ENCODE measurements at places on chromosomes 12 and 14.

GRCh38 chr12:65885312-65885711 lies 61.0 kb downstream of the HMGA2 start:
- no peak for DNase-seq

- DNase-seq, result no peak
Observed at GRCh38 chr14:22865424-22866405, 5.8 kb upstream of the LRP10 start.

- DNase-seq, result no peak
Observed at GRCh38 chr14:20745571-20746358, at the start of gene EDDM3A. Gene EDDM3A (plus strand): TSS chr14:20745887. CDS start chr14:20747581, 1,694 bp downstream.

DNA sequence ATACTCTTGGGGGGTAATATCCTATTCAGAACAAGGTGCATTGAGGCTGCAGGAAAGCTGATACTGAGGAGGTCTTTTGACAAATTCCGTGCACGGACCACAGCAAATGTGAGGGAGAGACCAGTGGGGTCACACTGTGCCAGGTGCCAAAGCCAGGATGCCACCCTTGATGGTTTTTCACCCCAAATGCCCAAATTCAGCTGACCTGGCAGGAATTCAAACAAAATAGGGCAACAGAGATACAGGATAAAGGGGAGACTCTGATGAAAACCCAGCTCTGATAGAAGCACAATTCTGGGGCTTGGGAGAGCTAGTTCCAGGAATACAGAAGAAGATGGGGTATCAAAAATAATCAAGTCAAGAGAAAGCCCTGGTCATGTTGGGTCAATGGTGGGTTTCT lies 55.3 kb downstream of the SLC8A3 start:
- DNase-seq, result no peak

DNA sequence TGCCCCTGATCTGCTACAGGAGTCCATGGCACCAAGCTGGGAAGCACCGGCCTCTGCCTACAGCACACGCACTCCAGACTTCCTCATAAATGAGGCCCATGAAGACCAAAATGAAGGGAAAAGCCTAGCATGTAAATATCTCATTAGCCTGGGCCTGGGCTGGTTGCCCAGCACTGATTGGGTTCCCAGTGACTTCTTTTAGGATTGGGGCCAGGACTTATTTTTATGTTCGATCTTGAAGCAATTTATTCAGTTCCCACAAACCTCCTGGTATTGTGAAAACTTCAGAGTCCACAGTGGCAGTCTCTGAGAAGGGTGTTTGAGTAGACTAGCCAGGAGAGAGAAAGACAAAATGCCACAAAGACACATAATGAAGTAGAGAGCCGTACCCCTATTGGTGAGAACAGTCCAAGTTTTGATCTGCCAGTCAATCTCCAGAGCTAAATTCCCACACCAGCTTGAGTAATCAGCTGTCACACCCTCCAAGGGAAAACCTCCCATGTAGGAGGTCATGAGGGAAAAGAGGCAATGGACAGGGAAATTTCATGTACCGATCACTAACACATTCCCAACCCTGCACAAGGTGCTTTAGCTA lies 78.2 kb downstream of the PHLDA1 start:
- no peak for DNase-seq

DNA sequence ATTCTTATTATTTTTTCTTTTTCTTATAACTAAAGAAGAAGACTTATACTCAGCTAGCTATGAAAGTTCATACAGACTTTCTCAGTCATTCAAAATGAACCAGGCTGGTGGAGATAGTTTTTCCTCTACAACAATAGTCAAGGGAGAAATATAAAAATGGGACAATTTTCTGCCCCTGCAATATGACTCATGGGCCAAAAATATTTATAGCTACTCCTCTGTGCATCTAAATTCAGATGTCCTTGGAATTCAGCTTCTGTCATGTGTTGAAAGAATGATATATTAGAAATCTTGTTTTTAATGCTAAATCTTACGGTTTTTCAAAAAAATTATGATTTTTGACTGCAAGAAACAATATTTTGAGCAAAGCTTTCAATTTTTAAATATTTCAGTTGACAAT lies 237.2 kb upstream of the SYT10 start:
- DNase-seq, result no peak

- no peak for DNase-seq
Observed at GRCh38 chr12:44235674-44236073, 399.8 kb downstream of the TMEM117 start.

DNA sequence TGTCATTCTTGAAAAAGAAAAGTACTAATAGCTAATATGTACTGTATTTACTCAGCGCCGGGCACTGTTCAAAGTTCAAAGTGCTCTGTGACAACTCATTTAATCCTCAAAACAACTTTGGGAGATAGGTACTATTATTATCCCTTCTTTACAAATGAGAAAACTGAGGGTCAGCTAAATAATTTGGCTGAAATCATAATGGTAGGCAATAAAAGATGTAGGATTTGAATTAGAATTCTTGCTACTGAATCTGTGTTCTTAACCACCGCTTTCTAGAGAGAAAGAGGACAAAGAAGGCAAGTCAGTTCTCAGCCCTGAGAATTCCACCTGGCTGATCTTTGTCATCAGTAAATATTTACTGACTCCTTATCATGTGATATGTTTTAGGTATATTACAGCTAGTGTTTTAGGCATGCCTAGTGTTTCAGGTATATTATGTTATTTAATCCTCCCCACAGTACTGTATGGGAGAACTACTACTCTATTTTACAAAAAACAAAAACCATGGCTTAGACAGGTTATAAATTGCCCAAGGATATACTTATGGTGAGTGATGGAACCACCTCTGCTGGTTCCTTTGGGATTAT lies 205.7 kb upstream of the GZMB start:
- no peak for DNase-seq

DNA sequence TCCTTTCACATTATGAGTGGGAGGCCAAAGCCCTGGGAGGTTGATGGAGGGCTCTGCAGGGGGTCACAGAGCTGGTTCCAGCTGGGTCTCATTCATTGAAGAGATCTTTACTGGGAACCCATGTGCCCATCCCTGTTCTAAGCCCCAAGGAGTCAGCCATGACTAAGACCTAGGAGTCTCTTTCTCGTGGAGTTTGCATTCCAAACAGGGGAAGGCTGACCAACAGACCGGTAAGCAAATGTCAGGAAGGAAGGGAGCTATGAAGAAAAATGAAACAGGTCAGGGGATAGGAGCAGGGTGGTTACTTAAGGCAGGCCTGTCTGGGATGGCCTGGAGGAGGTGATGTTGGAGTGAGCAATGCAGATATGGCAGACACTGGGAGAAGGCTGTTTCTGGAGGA lies 31.5 kb downstream of the SYNDIG1L start:
- no peak for DNase-seq

GRCh38 chr12:69642531-69642930 lies 31.8 kb upstream of the LRRC10 start:
- DNase-seq, result no peak

DNA sequence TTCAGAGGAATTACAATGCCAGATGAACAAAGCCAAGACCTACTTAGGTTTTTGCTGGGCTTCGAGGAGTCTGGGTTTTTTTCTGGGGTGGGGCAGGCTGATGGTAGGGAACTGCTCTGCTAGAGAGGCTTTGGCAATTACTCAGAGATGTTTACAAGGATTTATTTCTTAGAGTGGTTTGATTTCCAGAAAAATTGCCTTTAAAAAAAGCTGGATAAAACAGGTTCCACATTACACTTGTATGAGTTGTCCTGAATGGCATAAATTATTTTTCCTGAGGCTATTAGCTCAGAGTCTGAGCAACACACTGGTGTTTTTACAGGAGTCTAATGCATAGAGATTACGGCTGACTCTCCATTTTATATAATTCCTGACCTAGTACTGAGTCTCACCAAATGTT lies 118.5 kb upstream of the FRMD6 start:
- no peak for DNase-seq

DNA sequence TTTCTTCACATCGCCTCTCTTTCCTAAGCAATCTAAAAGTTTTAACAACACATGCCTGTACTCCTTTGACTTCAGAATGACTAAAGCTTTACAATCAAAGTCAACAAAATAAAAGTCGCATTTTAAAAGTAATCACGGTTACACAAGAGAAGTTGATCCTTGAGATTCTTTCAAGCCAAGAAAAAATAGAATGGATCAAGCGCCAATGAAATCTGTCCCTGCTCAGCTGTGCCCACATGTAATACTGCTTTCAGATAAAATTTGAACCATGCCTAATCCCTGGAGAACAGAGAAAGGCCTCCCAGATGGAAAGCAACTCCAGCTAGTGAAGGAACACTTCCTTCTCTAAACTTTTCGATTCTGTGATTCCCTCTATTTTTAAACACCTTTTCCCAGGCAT lies 113.1 kb downstream of the FBXL14 start:
- no peak for DNase-seq

DNA sequence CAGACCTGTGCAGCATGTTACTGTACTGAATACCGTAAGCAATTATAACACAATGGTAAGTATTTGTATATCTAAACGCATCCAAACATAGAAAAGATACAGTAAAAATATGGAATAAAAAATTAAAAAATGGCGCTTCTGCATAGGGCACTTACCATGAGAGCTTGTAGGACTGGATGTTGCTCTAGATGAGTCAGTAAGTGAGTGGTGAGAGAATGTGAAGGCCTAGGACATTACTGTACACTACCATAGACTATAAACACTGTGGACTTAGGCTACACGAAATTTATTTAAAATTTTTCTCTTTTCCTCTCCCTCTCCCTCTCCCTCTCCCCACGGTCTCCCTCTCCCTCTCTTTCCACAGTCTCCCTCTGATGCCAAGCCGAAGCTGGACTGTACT lies 194.5 kb upstream of the CDKN3 start:
- DNase-seq, result no peak

- DNase-seq, result no peak
Observed at GRCh38 chr12:3700861-3701260, 52.0 kb downstream of the CRACR2A start.

DNA sequence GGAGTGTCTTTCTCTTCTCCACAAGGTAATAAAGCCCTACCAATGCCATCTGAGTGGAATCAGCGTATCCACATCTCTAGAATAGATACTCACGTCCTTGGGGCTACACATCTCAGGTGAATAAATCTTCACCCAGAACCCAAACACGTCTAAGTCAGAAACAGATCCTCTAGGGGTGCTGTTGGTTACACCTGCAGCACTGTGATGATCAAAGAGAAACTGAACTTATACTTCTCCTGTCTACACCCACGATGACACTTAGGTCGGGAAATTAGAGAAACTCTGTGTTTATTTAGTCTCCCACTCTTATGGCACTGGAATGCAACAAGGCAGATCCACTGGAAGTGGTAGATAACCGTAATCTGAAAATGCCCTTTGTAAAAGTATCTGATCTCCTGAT lies 46.2 kb downstream of the WIF1 start:
- DNase-seq, result no peak

GRCh38 chr12:7302266-7302986 lies 1.4 kb upstream of the ACSM4 start:
- no peak for DNase-seq

GRCh38 chr12:75944905-75945432 lies 86.6 kb downstream of the PHLDA1 start:
- DNase-seq, result no peak

- no peak for DNase-seq
Observed at GRCh38 chr12:117328556-117329100, 32.8 kb downstream of the NOS1 start.

DNA sequence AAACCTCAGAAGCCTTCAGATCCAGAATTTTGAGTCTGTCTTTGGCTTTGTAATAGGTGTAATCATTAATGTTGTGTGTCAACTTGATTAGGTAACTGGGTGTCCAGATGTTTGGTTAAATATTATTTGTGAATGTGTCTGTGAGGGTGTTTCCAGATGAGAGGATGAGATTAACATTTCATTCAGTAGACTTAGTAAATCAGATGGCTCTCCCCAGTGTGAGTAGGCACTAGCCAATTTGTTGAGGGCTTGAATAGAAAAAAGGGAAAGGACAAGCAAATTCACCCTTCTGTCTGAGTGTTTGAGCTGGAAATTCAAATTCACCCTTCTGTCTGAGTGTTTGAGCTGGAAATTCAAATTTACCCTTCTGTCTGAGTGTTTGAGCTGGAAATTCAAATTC lies 932.2 kb downstream of the SLC6A15 start:
- DNase-seq, result no peak

All from effector memory CD8-positive, alpha-beta T cell (primary cell).